AG04450 (cell line): ENCODE measurements at places on chromosomes 3 and 15.
A peak's percentile ranks its signal among the peaks of the same experiment; 100 is the strongest.

GRCh38 chr3:114221165-114221880 is 16.1 kb downstream of the ZNF80 start:
- DNase-seq = no peak

DNA sequence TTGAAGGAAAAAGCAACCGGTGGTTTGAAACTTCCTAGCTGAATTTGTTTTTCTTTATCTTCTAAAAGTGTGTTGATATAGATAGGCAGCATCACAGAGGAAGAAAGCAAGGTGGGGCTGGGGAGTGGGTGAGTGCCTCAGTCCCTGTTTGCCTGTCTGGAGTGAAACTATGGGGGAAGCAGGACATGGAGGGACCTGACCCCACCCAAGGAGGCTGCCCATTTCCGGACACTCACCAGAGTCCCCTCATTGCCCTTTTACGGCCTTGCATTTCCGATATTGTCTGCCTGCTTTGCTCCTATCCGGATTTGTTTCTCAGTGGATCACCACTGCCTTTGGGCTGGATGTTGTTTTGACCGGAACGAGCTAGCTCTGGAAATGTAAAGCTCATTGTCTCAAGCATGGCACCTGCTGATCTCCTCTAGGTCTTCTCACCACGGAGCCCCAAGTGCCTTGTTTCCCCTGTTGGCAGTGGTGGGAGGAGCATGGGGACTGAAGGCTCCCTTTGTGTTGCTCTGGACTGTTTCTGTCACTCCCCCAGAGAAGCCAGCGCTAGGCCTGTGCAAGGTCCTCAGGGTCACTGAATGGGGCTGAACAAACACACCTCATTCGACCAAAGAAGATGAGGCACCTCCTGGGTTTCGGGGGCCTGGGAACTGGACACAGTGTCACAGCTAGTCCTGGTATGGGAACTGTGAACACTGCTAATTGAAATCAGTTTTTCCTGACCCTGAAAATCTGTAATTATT is 7.0 kb downstream of the CLDN11 start:
- no peak for DNase-seq

- no peak for DNase-seq
Observed at GRCh38 chr3:32583708-32584107, 13.1 kb upstream of the DYNC1LI1 start.

DNA sequence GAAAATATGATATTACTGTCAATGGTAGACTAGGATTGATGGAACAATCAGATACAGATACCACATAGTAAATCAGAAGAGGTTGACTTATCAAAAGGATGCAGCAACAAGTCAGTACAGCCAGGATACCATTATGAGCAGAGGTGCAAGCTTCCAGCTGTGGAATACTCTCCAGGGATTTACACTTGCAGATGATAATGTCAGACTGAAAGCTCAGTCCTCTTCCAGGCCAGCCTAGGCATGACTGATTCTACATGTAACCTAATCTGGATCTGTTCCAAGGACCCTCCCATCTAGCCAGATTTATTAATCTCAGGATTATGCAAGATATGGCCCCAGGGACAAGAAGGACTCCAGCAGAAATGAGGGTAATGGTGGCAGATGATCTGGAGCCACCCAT is 8.2 kb downstream of the FILIP1L start:
- no peak for DNase-seq

DNA sequence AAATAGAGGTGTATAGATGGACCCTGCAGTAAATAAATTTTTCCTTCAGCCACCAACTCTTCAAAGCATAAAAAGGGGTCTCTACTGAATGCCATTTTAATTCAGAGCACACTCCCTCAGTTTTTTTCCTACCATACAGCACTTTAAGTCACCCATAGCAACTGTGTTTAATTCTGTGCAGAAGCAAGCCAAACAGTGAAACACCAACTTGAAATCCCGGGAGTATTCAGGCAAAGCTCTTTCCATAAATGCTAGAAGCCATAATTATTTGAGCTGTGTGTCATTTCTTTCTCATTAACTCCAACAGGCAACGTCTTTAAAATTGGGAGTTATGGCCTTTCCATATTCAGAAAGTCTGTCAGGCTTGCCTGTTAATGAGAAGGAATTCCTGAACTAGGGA is 562.1 kb downstream of the GRM7 start:
- DNase-seq = no peak

DNA sequence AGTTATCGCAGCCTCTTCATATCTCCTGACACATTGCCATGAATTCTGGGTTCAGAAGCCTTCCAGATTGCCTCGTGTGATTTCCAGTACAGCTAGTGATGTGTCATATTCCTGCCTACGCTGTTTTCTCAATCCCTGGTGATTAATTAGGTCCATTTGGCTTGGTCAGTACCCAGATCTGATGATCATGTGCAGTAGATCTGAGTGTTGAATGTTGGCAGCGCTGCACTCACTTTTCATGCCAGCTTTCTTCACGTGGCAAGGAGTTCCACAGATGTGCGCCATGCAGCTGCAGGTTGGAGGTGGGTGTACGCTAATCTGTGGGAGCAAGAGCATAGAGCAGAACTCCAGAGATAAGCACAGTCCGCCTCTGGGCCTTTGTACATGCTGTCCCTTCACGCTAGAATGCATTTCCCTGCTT is 86.9 kb upstream of the COL6A5 start:
- DNase-seq = no peak

GRCh38 chr15:51382787-51383186 is 41.3 kb downstream of the GLDN start:
- DNase-seq = peak; percentile 11

GRCh38 chr15:71718116-71718910 is 92.0 kb upstream of the NR2E3 start:
- no peak for DNase-seq

DNA sequence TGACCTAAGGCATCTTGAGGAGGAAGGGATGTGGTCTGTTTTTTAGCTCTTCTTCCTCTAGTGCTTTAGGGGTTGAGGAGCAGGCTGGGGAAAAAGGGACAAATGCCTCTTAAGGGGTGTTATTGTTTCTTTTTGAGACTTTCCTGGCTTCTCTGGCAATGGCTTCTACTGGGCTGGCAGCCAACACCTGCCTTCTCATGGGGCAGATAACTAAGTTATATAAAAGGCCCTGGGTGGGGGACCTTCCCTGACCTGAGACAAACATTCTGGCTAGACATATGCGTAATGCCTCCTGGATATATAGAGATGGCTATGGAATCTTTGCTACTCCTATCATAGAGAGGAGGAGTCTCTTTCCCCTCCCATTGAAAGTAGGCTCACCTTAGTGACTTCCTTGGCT is 179.2 kb upstream of the PROK2 start:
- DNase-seq = no peak

DNA sequence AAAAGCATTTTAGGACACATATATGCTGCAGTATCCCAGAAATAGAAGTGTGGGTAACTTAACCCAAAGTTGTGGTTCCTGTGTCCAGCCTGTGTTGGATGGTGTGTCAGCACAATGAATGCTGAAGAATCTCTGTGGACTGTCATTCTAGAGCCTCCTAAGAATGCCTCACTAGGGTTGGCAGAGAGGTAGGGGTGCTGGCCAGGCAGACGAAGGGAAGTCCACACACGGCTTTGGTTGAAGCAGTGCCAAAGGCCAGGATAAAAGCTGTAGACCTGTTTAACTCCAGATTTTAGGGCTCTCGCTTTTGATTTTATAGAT is 43.7 kb upstream of the TIPARP start:
- DNase-seq = no peak

- DNase-seq = peak; percentile 30
Observed at GRCh38 chr15:63466378-63467192, 37.8 kb upstream of the USP3 start.

DNA sequence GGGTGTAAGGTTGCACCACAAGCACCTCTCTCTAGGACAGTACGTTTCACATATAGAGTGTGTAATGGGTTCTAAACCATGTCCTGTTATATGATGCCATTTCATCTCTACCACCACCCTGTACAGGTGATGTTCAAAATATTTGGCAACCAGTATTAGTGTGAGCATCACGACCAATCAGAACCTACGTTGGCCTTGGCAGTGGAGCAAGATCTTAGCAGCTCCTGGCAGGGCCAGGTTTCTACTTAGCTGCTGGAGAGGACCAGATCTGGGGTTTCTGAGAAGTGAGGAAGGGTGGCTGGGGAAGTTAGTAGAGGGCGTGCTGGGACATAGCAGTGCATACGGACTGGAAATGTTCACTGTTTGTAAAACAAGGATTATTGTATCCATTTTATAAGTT is 23.1 kb upstream of the MITF start:
- no peak for DNase-seq

DNA sequence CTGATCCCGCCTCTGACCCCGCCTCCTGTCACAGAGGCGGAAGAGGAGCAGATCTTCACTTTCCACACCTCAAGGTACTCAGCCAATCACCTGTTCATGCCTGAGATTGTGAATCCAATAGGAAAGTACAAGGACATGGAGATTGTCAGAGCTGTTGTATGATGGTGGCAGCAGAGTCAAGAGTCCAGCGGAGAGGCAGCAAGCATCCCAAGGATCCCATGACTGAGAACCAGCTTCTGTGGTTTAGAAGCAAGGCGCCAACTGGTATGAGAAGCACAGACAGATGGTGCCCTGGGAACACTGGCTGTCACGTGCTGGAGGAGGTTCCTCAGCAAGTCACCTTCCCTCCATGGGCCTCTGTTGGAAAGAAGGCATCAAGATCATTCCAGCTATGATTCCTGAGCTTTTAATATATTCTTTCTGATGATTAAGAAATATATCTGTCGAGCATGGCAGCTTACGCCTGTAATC is 93.9 kb downstream of the CPN2 start:
- no peak for DNase-seq

GRCh38 chr3:114855839-114856238 is 291.2 kb downstream of the ZBTB20 start:
- DNase-seq = no peak

- DNase-seq = no peak
Observed at GRCh38 chr3:141401573-141402475, 33.5 kb downstream of the ZBTB38 start.

DNA sequence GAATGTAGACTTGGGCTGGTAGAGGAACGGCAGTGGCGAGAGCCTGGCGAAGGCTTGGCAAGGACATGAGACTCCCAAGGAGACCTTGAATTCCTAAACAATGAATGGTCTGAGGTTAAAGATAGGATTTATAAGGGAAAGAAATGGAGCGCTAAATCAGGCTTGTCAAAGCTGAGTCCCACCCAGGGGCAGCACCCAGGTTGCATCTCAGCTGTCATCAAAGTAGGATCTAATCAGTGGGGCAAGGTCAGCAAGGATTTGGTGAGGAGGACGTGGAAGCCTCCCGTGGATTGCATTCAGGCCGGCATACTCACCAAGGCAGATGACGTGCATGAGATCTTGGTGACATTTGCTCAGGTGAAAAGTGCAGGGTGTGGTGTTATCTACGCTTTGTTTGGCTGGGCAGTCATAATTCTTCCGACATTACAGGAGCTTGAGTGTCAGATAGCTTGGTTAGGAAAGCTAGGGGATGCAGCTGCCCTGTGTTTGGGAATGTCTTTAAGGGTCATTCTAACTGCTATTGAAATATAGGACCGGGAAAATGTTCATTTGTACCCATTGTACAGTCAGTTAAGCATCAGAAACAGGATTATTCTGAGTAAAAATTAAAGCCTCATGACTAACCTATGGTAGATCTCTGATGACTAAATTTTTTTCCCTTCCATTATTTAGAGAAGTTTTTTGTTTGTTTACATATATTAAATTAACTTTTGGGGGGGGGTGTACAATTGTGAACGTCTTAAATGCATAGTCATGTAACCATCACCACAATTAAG is 99.4 kb upstream of the TSC22D2 start:
- DNase-seq = no peak

DNA sequence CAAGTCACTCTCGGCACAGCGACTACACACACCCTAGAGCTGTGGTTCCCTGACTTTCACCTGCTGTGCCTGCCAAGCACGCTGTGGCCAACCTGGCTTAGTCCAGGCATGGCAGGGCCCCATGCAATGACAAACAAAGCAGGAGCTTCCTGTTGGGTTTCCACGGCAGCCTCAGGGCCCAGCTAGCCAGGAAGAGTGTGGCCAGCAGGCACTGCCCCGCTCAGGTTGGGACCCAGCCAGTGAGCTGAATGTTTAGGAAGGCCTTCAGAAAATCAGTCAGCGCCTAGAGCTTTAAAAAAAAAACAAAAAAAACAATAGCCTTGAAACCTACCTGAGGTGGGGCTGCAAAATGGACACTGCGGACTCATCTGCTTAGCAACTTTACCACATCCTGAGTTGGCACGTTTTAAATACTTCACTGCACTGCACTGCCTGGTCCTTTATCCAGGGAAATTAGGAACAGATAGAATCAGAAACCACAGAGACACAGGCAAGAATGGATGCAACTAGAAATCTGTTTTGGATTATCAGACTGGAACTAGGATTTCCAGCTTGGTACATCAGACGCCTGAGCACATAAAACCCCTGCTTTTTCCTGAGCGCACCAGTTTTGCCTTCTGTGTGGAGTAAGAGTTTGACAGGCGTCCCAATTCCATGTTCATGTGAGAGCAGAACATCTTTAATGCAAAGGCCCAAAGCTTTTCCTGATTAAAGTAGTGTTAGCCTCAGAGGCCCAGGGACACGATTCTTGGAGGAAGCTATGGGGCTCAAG is 36.2 kb upstream of the LDHAL6B start:
- DNase-seq = no peak

DNA sequence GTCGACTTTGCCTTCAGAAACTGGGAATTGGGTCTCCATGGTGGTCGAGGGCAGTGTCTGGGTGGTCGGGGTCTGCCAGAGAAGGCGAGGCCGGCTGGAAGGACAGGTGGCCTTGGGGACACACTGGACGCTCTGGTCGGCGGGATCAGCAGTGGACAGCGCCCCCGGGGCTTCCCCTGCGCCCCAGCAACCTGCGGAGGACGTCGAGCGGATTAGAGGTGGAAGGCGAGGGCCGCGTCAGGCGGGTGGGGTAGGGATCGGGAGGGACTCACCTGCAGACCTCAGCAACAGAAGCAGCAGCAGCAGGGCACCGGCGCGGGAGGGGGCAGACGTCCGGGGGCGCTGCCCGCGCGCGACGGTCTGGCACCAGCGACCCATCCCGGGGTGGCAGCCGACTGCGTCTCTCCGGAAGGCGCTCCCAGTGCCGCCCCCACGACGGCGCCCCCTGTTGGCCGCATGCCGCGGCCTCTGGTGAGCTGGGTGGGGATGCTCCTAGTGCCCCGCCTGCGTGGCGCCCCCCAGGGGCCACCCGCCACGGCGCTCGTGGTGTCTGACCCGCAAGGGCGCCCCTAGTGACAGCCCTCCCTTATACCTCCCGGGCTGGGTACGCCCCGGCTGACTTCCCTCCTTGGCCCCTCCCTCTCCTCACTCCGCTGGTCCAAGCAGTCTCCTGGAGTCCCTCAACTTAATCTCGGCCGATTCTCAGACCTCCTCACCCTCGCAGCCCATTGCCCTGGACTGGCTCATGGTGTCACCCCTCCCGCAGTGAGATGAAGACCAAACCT is at the start of gene PRSS50:
Gene PRSS50, minus strand, starts transcription at position 423 of the 785 bp plus-strand sequence. Its CDS starts 45 bp downstream, at position 378.
- no peak for DNase-seq

- DNase-seq = no peak
Observed at GRCh38 chr3:49501842-49502241, 31.8 kb downstream of the DAG1 start.

GRCh38 chr3:24237971-24238706 is 256.5 kb downstream of the THRB start:
- peak; percentile 76 for DNase-seq

GRCh38 chr3:113227146-113227545 is 15.8 kb downstream of the BOC start:
- DNase-seq = no peak

- no peak for DNase-seq
Observed at GRCh38 chr3:30354972-30355371, 251.4 kb upstream of the TGFBR2 start.

- DNase-seq = no peak
Observed at GRCh38 chr15:85142312-85142711, 160.7 kb downstream of the PDE8A start.

- no peak for DNase-seq
Observed at GRCh38 chr3:139231555-139232281, 112.1 kb upstream of the MRPS22 start.

- no peak for DNase-seq
Observed at GRCh38 chr3:155356594-155357370, 63.3 kb upstream of the STRIT1 start.
